ENCODE measurements at places on chromosomes 1 and 21. TPM values are rescaled to one million over a fixed set of nuclear protein-coding genes. Genes with fewer than 3 reads are reported as not detected.

Gene AADACL4
- not detected for total RNA-seq

- no peak for DNase-seq
- H3K27ac ChIP-seq = no peak overlapping the region
- no peaks in the 10 kb centered on the region for H3K27me3 ChIP-seq
- H3K4me3 ChIP-seq = no peak overlapping the region
- no peaks in the 10 kb centered on the region for H3K4me1 ChIP-seq
- H3K36me3 ChIP-seq = no peaks in the 10 kb centered on the region
Observed at GRCh38 chr1:30273456-30273855, 449.9 kb downstream of the MATN1 start.

DNA sequence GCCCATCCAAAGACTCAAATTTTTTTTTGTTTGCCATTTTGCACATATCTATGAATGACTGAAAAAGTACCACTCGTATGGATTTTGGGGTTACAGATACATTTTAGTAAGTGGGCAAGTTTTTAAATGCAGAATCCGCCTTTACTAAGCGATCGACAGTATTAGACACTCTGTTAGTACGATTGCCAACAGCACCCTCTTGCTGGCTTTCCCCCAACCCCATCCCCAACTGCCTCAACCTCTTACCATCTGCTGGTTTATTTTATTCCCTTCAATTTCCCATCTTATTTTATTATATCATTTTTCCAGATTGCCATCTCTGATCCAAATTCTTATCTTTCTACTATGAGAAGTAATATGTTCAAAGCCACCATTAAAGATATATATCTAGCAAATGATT lies 244.8 kb downstream of the LRRIQ3 start:
- no peaks in the 10 kb centered on the region for H3K27me3 ChIP-seq
- no peaks in the 10 kb centered on the region for H3K36me3 ChIP-seq
- no peak overlapping the region for H3K27ac ChIP-seq
- no peaks in the 10 kb centered on the region for H3K4me1 ChIP-seq
- no peak for DNase-seq

GRCh38 chr1:161954466-161954865 lies 69.2 kb downstream of the OLFML2B start:
- H3K27me3 ChIP-seq = no peaks in the 10 kb centered on the region
- H3K36me3 ChIP-seq = no peaks in the 10 kb centered on the region
- no peak overlapping the region for H3K27ac ChIP-seq
- H3K4me1 ChIP-seq = no peaks in the 10 kb centered on the region

DNA sequence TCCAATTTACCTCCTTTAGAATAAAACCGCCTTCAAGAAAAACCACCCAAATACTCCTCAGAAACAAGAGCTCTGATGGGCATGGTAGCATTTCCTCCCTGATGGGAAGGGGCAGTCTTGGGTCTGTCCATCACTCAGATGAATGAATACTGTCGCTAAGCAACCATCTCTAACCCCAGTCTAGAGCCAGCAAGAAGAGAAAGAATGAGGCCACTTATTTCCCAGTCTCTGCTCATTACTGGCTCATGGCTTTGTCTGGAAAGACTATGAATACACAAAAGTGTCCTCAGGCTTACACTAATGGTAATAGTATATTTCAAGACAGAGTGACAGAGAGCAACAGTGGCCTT lies 51.0 kb upstream of the F3 start:
- no peak for DNase-seq
- no peaks in the 10 kb centered on the region for H3K36me3 ChIP-seq
- no peak overlapping the region for H3K27ac ChIP-seq
- H3K27me3 ChIP-seq = no peaks in the 10 kb centered on the region

GRCh38 chr1:18461656-18462055 lies 19.1 kb upstream of the KLHDC7A start:
- H3K4me1 ChIP-seq = no peaks in the 10 kb centered on the region
- no peak overlapping the region for H3K4me3 ChIP-seq
- no peak overlapping the region for H3K27ac ChIP-seq
- peaks cover 7% of the 10 kb centered on the region for H3K27me3 ChIP-seq

All from Panc1 (cell line).